ENCODE measurements at places on chromosomes 7 and 10.
A peak's percentile ranks its signal among the peaks of the same experiment; 100 is the strongest.

- DNase-seq = no peak
Observed at GRCh38 chr10:34737772-34738169, 77.3 kb downstream of the PARD3 start.

DNA sequence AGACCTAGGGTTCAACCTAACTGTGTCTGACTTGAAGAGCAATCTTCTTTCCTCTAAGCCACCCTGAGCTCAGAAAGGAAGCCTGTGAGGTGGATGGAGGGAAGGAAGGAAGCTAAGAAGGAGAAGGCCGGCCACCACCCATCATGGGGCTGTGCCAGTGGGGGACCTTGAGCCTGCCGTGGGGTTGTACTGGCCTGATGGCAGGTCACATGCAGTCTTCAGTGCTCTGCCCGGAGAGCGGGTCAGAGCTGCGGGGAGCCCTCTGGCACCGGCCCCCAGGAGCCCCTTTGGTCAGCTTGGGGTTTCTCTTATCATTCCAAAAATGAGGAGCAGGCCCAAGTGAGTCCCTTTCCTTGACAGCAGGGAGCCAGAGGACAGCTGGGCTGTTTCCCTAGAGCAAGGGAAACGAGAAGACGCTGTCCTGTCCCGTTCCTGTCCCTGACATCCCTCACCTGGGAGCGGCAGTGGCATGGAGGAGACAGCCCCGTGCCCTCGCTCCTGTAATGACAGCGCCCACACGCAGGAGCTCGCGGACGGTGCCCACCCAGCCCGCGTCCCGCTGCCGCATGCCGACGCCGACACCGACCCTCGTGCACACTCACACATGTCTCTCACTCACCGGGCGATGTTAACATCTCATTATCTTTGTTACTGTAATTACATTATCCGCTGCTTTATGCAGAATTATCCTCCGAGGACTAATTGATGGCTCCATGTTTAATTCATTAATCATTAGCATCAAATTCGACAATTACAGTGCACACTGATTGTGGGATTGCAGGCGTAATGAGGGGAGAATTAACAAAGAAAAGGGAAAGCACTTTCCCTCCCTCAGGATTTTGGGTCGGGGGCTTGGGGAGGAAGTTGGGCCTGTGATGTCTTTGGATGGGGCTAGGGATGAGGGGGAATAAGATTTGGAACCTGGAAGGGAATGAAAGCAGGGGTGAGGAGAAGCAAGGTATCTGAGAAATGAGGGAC is 31.3 kb downstream of the GBX1 start:
- no peak for DNase-seq

DNA sequence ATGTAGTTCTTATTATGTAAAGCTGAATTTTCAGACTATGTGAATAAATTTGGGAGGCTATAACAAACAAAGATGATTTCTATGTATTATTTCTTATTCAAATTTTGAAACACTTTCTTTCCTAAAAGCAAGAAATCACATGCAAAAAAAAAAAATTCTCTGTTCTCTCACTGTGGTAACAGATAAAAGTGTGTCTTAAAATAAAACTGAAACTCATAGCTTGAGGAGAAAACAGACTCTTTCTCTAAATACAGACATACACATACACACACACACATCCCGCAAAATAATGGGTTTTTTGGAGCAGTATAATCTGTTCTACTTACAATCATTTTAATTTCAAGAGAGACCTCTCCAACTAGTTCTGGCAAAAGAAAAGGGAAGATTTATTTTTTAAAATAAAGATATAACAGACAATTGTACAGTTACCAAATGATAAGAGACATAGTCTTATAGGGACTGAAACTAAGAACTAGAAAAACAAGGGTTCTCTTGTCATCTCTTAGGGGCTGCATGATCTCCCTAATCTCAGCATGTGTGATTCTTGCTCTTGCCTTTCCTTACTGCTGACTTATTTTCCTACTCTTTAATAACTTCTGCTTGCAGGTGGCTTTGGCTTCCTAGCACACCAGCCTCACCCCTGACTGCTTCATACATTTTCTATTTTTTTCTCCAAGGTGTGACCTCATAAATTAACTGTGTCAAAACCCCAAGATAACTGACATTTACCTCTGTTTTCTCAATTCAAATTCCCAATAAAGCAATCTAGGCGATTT is 483.5 kb upstream of the POT1 start:
- no peak for DNase-seq

DNA sequence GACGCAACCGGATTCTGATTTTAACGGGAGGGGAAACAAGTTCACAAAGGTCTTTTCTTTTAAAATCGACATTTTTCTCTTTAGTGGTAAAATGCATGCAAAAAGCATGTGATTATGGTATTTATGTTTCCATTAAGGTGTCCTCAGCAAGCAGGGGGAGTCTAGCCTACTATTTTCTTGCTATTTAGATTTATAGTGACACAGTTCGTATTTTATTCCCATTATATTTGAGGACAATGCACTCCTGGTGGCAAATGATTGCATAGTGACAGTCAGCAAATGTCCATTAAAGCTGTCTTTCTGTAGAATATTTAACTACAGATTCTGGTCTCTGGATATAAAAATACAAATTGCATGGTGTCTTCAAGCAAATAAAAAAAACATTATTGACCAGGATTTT is 554.2 kb downstream of the PARD3 start:
- DNase-seq = no peak

- no peak for DNase-seq
Observed at GRCh38 chr7:100974021-100974420, 4.7 kb downstream of the MUC12 start.

DNA sequence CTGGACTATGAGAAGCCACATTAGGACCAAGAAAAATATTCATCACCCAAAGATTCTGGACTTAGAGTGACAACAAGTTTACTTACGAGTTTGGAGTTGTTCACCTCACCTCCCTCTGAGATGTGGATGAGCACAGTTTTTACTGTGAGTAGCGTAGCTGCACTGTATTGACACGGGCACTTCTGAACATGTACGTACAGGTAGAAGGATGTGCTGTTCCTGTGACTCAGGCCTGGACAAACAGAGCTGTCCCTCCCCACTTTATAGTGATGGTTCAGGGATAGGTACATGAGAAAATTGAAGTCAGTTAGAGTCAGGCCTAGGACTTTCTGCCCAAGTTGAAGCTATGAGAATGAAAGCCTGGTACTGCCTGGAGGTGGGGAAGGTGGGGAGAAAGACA is 80.9 kb upstream of the DYNC1I1 start:
- no peak for DNase-seq

- no peak for DNase-seq
Observed at GRCh38 chr10:84198206-84198915, 4.0 kb downstream of the CDHR1 start.

GRCh38 chr7:75892634-75893272 is 13.9 kb downstream of the RHBDD2 start:
- no peak for DNase-seq

- DNase-seq = no peak
Observed at GRCh38 chr7:151387161-151388006, 22.5 kb downstream of the WDR86 start.

DNA sequence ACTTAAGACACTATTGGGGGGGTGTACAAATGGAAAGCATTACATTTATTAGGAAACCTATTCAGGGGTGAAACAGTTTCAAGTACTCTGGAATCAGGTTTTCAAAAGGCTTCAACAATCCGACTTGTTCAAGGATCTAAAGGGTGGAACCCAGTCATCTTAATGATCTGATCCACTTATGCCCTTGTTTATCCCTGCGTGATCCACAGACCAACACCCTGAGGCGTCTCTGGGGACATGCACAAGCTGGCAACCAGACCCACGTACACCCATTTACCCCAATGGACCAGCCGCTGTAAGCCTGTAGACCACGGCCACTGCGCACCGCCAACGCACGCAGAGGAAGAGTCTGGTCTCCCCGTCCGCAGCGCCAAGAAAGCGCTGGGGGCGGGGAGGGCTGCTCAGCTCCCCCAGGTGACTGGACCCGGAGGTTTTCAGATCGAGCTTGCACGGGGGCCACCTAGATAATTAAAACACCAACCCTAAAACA is 13.4 kb downstream of the HNRNPF start:
- peak; percentile 42 for DNase-seq

GRCh38 chr10:95650232-95650631 is 6.3 kb downstream of the ALDH18A1 start:
- DNase-seq = no peak

DNA sequence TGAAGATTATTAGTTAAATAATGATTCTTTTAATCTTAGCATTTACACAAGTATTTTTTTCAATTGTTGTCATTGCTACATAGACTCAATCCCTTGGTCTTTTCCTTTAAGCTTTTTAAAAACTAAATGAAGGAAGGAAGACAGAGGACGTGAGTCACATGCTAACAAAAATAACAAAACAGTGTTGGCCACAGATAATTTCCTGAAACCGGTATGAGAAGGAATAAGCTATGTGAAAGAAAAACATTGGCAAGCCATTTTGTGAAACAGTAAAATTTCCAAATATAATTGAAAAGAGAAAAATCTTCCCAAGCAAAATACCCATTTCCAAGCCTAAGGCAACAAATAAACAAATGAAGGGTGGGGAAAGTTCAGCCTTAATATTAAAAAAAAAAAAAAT is 223.0 kb downstream of the AHR start:
- DNase-seq = peak; percentile 17

GRCh38 chr7:24907311-24907886 is 72.6 kb downstream of the OSBPL3 start:
- DNase-seq = no peak

Data from hematopoietic multipotent progenitor cell treated with erythropoietin and hydrocortisone succinate and interleukin-3 and kit ligand, for 4 days (in vitro differentiated cells).